ENCODE measurements at places on chromosomes 6 and 20.
A peak's percentile ranks its signal among the peaks of the same experiment; 100 is the strongest.

DNA sequence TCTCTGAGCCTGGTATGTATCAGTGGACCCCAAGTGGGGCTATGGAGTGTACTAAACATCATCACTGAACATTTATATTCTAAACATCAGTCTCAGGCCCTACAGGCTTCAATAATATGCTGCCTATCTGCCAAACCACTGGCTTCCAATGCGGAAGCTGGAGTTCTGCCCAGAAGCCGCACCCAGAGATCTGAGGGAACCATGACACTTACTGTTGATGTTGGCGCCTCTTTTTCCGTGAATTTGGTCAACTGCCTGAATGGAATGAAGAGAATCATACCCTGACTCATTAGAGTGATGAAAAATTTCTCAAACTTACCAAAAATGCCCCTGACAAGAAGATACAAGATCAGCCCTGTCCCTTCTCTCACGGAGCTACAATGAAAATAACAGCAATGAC lies 66.2 kb downstream of the SLC22A23 start:
- DNase-seq: no peak

GRCh38 chr6:119361209-119361608 lies 11.6 kb upstream of the MAN1A1 start:
- no peak for DNase-seq

DNA sequence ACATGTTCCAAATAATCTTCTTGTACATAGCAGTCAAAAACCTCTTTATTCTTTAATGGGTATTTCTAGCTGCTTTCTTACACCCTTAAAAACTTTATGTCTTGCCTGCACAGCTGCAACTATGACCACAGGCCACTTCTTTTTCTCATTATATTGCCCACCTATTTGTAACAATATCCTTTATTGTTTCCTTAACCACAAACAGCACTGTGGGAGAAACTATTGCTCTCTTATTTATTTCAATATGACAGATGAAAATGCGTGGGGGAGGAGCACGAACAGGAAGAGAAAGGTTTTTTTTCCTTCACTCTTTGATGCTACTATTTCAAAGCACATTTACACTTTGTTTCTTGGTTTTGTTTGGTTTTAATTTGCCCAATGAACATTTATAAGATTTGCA lies 253.5 kb downstream of the GJA1 start:
- DNase-seq: no peak

DNA sequence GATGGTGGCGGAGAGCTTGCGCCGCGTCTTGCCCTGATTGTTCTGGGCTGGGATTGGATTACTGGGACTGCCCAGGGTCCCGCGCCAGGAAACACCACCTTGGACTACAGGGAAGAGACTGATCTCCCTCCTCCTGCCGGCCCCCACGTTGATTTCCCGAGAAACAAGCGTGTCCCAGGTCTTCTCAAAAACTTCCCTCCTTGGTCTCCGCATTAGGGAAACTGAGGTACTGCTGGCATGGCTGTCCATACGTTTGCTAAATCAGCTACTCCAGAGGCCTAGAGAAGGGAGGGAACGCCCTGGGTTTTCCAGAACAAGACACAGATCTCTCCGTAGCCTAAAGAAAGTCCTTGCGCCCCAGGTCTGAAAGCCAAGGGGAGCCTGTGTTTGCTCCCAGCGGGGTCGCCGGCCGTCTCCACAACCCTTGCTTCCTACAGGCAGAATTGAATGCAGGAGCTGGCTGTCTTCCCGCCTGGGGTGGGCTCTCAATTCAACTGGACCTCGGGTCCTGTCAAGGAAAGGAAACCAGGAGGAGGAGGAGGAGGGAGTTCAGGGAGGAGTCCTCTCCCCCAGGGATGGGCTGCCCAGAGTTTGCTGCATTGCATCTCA lies 29.2 kb downstream of the TFAP2A start:
- DNase-seq: no peak

- DNase-seq: no peak
Measured at GRCh38 chr20:652615-653109, 338 bp downstream of the SRXN1 start.

- DNase-seq: no peak
Measured at GRCh38 chr6:137043710-137044365, 927 bp downstream of the IL20RA start.

- DNase-seq: no peak
Measured at GRCh38 chr20:43975096-43975768, 60.6 kb downstream of the TOX2 start.

DNA sequence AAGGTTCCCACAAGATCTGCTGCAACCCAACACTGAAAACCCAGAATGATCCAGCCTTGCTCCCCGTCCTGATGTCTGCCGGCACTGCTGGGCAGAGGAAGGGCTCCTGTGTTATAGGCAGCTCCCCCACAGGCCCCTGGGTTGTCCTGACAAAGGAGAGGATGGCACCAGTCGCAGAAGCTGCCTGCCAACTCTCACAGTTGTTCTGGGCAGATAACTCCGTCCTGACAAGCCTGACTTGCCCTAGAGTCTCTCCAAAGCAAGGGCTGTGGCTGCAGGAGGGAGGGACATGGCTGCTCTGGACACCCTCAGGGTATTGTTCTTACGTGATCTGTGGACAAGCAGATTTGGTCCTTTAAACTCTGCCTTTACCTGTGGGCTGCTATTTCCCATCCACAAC lies 243.8 kb downstream of the CDH26 start:
- no peak for DNase-seq

GRCh38 chr6:36266913-36267644 lies 2.8 kb upstream of the PNPLA1 start:
- no peak for DNase-seq

DNA sequence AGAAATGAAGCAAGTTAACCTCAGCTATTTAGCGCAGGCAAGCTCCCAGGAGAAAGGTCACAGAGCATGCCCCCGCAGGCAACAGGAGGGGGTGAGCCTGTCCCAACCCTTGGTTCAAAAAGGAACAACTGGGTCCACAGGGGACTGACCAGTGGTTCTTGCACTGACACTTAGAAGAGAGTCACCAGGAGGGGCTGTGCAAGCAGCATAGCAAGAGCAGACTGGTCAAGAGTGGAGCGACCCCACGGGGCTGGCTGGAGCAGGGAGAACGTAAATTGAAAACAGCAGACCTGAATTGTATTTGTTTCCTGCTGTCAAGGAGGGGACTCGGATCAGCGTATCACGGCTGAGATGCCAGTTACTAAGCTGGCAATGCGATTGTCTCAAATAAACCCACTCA lies 32.8 kb downstream of the GABRR1 start:
- no peak for DNase-seq

- peak; percentile 54 for DNase-seq
Measured at GRCh38 chr6:156060013-156060412, 604.4 kb upstream of the NOX3 start.

DNA sequence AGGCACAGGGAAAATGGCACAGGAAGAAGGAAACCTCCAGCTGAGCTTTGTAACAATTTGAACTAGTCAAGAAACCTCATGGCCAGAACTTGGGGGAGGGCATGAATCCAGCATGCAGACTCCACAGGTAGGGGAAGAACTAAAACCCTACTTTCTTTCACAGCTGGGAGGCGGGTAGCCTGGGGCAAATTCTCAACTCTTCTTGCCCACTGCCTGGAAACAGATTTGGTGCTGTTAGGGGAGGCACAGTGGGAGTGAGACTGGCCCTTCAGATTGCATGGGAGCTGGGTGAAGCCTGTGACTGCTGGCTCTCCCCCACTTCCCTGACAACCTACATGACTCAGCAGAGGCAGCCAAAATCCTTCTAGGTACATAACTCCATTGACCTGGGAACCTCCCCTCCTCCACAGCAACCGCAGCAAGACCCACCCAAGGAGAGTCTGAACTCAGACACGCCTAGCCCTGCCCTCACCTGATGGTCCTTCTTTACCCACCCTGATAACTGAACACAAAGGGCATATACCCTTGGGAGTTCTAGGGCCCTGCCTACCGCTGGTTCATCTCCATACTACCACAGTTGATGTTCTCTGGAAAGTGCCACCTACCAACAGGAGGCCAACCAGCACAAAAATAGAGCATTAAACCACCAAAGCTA lies 37.2 kb upstream of the TRIM27 start:
- no peak for DNase-seq

DNA sequence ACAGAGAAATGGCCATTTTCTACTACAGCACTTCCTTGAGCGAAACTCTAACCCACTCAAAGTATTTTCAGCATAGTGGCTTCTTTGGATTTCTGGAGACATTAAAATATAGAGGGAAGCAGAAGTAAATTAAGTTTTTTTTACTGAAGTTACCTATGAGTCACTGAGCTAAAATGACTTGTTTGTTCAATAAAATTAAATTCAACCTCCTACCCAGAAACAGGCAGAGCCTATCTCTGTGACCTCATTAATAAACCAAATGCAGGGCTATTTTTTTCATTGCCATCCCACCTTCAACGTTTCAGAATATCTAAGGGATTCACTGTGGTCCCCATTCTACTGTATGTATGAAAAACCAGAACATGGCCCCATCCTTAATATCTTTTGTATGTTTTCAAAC lies 133.0 kb downstream of the MTFR2 start:
- DNase-seq: no peak

DNA sequence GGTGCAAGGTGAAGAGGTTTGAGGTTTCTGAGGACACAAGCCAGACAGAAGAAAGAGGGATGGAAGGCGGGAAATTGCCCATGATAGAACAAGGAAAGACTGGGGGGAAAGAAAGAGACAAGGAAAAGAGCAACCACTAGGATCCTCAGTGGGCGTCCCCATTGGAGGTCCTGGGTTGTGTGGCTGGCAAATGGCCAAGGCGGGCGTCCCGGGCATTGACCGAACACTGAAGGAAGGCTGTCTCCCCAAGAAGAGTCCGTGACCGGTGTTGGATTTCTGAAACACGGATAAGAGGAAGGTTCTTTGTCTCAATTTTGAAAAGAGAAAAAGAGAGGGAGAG lies 746.6 kb upstream of the ADGRB3 start:
- no peak for DNase-seq

GRCh38 chr6:169487579-169488436 lies 214.0 kb downstream of the WDR27 start:
- DNase-seq: no peak

DNA sequence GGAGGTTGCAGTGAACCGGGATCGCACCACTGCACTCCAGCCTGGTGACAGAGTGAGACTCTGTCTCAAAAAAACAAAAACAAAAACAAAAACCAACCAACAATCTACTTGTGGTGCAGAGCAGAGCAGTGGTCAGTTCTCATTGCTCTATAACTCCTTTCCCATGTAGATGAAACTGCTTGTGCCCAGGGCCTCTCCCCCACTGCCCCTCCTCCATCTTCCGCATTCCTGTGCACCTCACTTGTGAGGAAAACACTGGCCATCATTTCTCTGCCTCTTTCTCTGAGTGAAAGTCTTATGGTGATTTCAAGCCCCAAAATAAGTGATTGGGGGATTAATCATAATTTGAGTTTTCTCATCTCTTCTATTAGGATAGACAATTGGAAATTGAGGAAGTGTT lies 63.9 kb upstream of the GLP1R start:
- no peak for DNase-seq

- no peak for DNase-seq
Measured at GRCh38 chr20:50418890-50419642, 91.1 kb upstream of the PTPN1 start.

DNA sequence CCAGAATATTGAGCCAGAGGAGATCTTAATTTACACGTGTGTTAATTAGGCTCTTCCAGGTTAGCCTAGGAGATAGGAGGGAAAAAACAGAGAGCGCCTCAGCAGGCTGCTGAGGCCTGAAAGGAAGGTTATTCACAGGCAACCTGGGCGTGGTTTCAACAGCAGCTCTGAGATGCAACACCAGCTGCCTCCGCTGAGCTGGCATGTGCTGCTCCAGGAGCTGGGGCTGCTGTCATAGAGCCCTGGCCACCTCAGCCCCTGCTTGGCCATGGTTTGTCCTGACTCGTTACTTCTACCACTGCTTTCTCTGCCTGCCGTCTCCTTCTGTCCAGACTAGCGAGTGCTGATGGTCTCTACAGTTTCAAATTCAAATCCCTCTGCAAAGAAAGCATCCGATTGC lies 32.4 kb upstream of the RPP40 start:
- no peak for DNase-seq

DNA sequence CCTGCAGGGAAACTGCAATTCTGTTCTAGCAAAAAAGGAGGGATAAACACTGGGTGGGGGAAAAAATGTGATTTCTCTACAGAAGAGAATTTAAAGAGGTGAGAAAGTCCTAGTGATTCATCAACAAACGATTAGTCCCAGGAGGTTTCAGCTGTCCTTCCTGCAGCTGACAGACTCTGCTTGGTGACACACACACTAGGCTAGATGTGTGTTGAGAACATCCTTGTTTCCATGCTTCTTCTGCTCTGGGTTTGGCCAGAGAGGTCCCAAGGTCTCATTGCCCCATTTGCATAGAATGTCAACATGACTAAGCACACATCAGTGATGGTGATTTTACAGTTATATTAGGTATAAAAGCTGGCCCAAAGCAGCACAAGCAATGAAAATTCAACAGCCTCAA lies 258.3 kb downstream of the NFATC2 start:
- DNase-seq: no peak

DNA sequence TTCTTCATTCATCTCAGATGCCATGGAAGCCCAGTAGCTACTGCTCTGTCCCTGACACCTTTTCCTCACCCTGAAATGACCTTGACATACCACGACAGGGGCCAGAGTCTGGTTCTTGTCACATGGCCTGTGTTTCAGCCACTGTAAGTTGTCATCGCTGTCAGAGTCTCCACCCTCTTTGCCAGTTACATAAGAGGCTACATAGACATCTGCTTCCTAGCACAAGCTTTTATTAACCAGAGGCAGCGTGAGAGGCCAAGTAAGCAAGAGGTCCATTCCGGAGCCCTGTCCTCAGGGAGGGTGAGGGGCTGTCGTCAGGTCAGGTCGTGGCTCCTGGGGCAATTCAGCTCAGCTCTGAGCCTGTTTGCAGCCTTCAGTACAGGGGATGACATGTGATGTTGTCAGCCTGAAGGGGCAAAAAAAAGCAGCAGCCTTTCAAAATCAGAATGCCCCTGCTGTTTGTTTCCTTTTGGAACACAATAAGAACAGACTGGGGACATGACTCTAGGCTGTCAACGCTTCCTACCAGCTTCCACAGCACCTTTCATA lies 146.3 kb downstream of the MTFR2 start:
- DNase-seq: no peak

- DNase-seq: no peak
Measured at GRCh38 chr20:1616858-1617434, 2.9 kb downstream of the SIRPB1 start.

DNA sequence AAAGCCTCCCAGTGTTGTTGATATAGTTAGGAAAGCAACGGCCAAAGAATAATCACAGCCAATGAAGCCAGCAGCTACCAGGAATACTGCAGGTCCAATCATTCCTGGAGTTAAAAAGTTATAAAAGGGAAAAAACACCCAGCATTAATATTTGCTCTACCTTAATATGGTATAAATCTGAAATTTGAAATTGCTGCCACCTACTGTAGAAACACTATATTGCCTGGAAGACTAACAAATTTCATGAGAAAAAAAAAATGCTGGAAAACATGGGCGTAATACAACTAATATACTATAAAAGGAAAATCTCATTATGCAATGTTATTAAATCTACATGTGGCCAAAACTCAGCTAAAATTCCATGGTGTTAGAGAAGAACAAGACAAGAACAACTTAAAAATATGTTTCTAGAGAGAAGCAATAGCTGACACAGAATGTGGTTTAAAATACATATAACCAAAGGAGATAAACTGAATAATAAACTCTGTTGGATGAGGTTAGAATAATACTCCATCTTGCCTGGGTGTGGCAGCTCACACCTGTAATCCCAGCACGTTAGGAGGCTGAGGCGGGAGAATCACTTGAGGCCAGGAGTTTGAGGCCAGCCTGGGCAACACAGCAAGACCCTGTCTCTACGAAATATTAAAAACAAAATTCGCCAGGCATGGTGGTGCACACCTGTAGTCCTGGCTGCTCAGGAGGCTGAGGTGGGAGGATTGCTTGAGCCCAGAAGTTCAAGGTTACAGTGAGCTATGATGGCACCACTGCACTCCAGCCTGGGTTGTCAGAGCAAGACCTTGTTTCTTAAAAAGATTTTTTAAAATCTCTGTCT lies 43.1 kb downstream of the SLC17A5 start:
- DNase-seq: no peak
